ENCODE measurements at places on chromosomes 6 and 20. TPM values are rescaled to one million over a fixed set of nuclear protein-coding genes. Genes with fewer than 3 reads are reported as not detected.

BLCAP gene
- total RNA-seq = 35.5 TPM

DNA sequence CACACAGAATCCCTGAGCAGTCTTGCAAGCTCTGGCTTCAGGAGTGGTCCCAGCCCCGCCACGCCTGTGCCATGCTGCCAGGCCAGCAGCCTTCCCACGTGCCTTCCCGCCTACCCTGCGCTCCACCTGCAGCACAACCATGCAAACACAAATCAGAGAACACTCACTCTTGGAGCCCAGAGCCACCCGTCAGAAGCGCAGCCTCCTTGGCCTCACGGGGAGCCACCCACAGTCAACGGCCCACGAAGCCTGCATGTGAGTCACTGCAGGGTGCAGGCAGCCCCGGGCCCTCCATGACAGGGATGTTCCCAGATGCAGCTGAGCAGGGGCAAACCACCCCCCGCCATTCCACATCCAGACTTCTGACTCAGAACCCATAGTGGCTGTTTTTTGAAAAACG, 217.0 kb downstream of the DLL1 start:
- DNase-seq = no peak

- no peak for DNase-seq
Measured at GRCh38 chr6:94215552-94215951, 796.2 kb upstream of the EPHA7 start.

DNA sequence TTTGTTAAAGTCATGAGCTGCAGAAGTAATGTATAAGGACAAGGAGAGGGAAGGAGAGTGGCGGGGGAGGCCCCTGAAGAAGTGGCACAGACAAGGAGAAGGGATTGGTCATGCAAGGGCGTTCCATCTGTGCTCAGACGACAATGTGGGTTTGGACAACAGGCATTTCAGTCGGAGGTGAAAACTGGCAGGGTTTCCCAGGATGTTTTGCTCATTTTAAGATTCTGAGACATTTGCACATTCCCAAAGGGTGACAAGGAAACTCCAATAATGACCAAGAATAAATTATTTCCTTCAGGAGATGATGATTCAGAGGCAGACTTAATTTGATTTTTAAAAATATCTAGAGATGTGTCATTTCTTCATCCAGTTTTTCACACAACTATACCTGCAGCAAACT, 181.8 kb downstream of the HIVEP2 start:
- DNase-seq = no peak

- DNase-seq = no peak
Measured at GRCh38 chr20:24622856-24623255, 153.4 kb downstream of the SYNDIG1 start.
